Stimulated activated CD8-positive, alpha-beta memory T cell treated with anti-CD3 and anti-CD28 coated beads, Interleukin-4, amount 100 ng/mL, for 1 hour (primary cell): ENCODE measurements at places on chromosomes 1 and 21.

GRCh38 chr1:35899941-35900340 is 16.9 kb downstream of the AGO1 start:
- no peak for DNase-seq

DNA sequence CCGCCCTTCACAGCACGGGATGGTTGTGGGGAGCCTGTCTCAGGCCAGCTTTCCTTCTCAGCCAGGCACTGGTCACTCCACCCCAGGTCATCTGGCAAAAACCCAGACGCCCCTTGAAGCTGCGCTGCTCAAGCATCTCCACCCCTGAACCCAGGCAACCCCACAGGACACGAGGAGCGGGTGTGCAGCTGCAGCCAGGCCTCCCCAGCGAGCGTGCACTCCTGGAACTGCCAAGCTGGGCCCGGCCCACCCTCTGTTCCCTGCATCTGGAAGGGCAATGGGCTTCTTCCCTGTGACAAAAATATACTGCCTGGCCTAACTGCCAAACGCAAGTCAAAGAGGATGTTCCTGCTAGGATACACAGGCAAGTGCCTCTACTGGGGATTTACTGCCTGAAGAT is 39.7 kb downstream of the SLC66A1 start:
- DNase-seq: no peak

- no peak for DNase-seq
These were observed 69.8 kb downstream of the SPSB1 start for GRCh38 chr1:9362488-9362887.

GRCh38 chr21:42423197-42423675 is 19.5 kb downstream of the UBASH3A start:
- DNase-seq: peak; percentile 22

DNA sequence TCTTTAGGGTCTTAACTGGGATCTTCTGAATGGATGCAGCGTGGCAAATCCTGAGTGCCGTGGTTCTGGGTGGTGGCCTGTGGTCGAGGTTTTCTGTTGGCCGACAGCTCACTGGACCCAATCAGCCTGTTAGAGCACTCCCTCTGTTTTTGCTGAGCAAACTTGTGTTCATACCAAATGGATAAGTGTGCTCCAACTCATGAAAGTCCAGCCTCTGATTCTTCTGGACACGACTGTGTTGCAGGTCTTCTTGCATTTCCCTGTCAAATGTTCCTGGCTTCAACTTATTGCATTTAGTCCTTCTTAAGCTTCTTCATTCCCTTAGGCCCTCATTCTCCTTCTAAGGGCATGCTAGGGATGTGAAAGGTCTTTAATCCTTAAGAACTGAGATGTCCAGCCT is 63.7 kb downstream of the AJAP1 start:
- no peak for DNase-seq

GRCh38 chr1:168477792-168478191 is 66.0 kb downstream of the XCL2 start:
- no peak for DNase-seq

DNA sequence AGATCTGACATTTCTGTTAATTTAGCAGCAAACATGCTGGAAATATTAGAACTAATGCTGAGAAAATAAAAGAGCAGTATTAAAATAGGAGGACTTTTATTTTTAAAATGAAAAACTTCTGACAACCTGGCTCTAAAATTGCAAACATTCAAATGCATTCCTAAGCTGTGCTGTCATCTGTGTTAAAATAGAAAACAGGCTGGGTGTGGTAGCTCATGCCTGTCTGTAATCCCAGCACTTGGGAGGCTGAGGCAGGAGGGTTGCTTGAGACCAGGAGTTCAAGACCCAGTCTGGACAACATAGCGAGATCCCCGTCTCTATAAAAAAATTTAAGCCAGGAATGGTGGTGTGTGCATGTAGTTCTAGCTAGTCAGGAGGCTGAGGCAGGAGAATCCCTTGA is 44.6 kb downstream of the MIGA1 start:
- no peak for DNase-seq

- no peak for DNase-seq
These were observed 306.2 kb downstream of the TTLL7 start for GRCh38 chr1:83692524-83693381.

DNA sequence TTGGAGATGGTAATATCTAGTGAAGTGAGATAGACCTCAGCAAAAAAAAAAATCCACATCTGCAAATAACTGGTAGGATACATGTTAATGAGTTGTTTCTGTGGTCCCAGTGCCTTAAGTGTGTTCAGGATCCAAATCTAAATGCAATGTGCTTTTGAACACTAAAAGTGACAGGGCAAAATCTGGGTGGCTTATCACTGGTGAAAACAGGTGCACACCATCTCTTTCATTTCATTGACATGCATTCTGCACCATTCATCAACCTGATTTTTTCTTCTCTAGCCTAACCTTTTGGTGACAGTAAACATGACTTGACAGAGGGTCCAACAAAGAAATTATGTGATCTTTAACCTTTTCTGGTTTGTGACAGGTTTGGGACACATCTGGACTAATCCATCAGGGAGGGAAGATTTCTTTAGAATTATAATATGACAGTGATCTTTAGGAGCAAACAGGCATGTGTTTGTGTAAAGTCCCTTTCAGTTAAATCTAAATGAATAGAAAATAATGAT is 201.6 kb upstream of the NEGR1 start:
- DNase-seq: no peak

GRCh38 chr1:234400773-234401172 is 27.5 kb downstream of the COA6 start:
- no peak for DNase-seq

GRCh38 chr1:26158908-26159742 is at the start of gene FAM110D:
FAM110D (plus strand) TSS chr1:26159079; CDS start chr1:26161292, 2,213 bp downstream.
- DNase-seq: no peak

- DNase-seq: no peak
These were observed 617.3 kb downstream of the MATN1 start for GRCh38 chr1:30106125-30106524.

GRCh38 chr1:31944205-31945089 is 6.3 kb upstream of the PTP4A2 start:
- peak; percentile 41 for DNase-seq

DNA sequence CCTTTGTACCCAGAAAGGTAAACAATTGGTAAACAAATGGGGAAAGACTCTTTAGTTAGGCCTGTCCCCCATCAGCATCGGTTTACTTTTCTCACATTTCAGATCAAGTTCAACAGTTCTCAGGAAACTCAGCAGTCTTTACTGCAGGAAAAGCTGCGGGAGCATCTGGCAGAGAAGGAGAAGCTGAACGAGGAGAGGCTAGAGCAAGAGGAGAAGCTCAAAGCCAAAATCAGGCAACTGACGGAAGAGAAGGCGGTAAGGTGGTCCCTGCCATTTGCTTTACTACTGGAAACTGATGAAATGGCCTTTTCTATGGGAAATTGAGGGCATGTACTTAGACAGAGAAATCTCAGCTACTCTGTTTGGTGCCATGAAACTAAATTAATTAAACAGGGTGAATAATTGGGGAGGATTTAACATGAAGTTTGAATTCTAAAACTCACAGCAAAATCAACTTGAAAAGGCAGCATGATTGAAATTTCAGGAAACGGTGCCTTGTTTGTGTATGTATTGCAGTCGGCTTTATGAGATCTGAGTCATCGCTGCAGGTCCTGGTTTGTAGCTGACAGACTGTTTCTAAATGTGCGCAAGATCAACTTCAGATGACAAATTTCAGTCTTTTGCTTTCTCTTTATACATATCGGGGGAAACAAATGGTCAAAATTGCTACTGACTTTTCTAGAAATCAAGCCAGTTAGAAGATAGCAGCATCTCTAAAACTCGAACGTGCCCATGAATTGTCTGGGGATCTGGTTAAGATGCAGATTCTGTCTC is 67.9 kb upstream of the EFHD2 start:
- no peak for DNase-seq
